ENCODE measurements at places on chromosomes 4 and X. TPM values are rescaled to one million over a fixed set of nuclear protein-coding genes. Genes with fewer than 3 reads are reported as not detected.
A peak's percentile ranks its signal among the peaks of the same experiment; 100 is the strongest.

DNA sequence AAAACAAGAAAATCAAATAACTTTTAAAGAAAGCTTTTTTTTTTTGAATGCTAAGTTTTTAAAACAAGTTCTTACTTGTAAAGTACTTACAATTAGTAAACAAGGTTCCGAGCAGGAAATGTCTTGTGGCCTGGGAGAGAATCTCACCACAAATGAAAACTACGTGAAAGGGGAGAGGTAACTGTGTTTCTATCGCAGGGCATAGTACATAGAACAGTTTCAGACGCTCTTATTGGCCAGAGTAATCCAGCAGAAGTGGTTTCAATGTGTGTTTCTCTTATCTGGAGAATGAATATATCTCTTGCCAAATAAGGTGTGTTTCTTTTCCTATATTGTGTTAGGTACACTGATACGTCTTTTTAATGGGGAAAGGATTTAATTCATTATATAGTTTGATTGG is at the start of gene PLAC8:
PLAC8 (minus strand) TSS at position 154 of the 400 bp plus-strand sequence. CDS start 6,808 bp downstream, outside the sequence.
- peak; percentile 58 for DNase-seq

DNA sequence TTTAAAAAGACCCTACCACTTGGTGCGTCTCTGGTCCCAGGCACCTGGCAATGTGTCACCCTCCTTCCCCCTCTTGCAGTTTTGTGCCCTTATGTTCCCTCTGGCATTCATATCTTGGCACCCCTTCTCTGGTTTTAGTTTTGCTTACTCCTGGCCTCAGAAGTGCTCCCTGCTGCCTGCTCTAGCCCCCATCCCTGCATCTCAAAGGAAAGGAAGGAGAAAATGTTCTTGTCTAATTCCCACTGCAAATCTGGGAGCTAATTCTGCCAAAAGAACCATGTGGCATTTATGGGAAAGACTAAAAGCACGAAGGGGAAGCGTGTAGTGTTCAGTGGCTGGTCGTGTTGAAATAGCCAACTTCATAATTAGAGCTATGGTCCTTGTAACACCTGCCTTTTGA is 340.1 kb upstream of the RPS6KA3 start:
- DNase-seq, result no peak

The TCEAL8 gene
- total RNA-seq, result 36.0 TPM

DNA sequence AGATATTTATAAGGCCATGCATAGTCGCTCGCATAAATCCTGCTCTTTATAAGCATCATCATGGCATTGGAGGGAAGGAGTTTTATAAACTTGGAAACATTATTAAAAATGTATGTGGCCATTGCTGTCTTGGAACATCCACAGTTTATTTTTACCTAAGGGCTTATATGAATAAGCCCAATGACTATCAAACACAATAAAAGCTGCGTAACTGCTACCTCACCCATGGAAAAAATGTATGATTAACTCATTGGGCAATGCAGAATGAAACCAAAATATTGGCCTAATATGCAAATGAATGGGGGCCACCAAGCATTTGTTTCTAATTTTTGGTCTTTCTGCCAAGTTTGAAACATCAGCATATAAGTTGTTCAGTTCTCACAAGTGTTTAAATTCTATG is 19.1 kb downstream of the GEMIN8 start:
- no peak for DNase-seq

GRCh38 chrX:22406201-22406737 is 133.6 kb downstream of the CBLL2 start:
- no peak for DNase-seq

DNA sequence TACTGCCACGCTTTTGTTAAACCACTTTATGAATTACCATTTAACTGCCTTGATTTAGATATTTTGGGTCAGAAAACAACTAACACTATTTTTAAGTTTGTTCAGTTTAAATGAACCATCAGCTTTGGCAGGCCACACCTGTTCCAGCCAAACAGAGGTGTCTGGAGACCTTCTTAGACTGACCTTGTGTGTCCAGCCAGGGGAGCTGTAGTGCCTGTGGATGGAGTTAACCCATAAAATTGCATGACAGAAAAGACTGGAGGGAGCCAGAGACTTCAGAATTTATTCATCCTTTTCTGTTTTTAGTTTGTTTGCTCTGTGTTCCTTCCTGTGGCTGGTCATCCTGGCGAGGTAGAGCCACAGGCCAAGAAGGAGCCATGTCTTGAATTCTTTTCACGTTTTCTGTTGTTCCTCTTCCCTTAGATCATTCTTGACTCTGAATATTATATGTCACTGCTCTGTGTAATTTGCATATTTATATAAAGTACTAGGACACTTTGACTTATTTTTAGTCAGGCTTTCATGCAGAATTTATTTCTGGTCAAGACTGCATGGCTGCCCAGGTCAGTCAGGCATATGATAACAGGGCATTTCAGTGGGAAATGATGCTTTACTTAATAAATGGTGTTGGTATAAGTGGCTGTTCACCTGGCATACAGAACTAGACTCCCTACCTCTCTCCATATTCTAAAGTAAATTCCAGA is 26.7 kb downstream of the HERC3 start:
- no peak for DNase-seq

All from activated CD4-positive, alpha-beta T cell treated with anti-CD3 and anti-CD28 coated beads for 36 hours (primary cell).